ENCODE measurements at places on chromosomes 3 and 15.

DNA sequence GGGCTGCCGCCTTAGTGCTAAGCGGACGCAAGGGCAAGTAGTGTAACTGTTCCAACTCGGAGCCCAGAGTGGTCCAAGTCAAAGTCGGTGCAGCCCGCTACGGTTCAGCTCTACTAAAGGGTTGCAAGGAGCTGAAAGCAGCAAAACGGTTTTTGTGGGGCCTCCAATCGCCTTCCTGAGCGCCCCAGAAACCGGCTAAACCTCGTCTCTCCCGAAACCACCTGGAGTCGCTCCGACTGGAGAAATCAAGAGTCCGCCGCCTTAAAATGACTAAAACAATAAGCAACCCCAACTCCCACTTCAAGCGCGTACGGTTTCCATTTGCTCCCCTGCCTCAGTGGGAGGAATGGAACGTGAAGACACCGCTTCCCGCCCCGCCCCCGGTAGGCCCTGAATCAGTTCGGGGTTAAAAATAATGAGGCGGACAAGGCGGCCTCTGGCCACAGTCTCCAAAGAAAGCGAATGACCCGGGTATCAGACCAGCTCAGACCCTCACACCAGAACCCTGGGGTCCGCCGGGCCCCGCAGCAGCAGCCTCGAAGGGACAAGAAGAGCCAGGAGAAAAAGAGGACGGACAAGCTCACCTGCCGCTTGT lies 401 bp downstream of the SEC11A start:
- peak; percentile 52 for DNase-seq

DNA sequence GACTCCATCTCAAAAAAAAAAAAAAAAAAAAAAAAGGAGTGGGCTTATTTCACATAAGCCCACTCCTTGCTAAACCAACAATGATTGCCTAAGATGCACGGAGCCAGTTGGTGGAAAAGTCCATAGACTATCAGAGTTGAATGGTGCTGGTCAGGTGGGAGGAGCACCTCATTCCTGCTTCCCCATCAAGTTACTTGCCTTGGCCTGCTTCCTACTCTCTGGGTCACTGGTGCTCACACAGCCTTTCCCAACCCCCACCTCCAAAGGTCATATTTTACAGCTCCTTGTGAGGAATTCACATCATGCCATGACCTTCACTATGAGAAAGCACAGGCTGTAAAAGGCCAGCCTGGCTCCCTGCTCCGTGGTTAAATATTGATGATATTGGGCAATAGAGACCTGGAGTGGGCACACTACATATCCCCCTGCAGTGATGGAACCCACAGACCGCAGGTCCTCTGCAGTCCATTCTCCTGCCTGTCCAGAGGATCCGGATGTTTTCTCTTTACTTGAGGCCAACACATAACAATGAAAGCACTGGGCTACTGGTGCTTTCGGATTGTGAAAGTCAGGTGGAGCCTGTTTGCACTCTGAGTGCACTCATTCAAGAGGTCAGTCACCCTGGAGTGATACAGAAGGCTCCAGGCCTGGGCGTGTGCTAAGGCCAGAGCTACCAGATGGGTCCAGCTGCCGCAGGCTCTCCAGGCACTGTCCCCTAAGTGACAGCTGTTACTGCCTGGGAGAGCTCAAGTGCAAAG lies at the start of gene SLC51B:
TSS of gene SLC51B (plus strand) at position 664 of the 758 bp plus-strand sequence. CDS start 4,618 bp downstream, outside the sequence.
- no peak for DNase-seq

DNA sequence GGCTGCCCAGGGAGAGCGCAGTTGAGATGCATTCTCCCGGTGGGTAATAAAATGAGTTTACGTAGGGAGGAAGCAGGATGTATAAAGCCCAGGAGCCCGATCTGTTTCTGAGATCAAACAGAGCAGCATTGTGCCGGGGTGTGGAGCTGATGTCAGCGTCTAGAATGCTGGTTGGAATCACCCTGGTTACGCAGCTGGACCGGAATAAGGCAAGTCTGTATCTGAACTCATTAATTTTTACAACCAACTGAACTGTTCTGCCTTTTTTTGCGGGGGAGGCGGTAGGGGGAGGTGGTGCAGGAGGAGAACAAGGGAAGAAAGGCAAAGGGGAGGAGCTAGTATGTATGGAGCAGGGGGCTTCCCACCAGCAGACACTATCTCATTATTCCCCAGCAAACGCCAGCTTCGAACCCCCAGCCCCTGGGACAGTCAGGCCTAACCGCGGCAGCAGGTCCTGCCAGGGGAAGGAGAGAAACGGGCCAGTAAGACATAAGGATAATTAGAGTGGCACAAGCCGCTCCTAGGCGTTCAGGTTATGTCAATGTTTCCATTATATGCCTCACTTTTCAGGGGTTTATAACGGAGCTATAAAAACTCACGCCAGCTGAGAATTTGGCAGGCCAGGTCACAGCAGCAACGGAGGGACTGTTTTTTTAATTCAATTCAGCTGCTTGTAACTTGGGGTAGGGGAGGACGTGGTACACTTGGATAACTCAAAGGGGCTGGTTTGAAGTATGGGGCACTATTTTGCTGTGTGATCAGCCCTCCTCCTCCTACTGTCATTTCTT lies 175.3 kb upstream of the HES1 start:
- no peak for DNase-seq

GRCh38 chr15:79450648-79451047 lies 18.5 kb downstream of the MINAR1 start:
- no peak for DNase-seq

DNA sequence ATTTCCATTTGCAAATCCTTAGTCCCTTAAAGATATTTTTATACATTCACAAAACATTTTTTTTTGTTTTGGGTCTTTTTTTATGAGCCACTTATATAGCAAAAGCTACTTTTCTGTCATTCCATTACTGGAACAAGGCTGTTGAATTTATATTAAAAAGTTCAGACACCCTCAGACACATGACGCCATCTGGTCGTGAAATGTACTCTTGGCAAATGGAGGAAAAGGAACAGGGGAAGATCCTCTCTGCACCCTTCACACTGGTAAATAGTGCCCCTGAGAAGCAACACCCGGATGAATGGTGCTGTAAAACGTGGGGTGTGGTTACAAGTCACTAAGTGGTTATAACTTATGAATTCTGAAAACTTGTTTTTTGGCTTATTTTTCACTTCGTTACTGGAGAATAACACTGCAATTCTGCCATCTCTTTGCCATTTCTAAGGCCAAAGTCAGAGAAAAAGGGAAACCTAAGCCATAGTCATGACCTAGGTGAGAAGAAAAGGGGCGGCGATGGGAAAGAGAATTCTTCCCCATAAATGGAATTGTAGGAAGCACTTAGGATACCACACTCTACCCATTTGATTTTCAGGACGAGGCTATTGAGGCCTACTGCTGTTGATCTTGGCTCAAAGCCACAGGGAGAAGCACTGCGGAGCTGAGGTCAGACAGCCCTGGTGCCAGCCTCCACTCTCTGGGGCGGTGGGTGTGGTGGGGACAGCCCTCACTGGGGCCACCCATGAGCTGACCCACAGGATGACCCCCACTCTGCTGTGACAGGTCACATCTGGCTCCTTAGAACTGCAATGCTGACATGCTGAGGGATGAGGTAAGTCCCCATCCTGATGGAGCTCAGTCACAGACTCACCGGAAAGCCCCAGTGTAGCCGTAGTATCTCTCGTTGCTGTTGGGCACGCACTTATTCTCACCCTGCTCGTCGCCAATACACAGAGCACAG lies 21.9 kb downstream of the LTF start:
- DNase-seq = peak; percentile 73

DNA sequence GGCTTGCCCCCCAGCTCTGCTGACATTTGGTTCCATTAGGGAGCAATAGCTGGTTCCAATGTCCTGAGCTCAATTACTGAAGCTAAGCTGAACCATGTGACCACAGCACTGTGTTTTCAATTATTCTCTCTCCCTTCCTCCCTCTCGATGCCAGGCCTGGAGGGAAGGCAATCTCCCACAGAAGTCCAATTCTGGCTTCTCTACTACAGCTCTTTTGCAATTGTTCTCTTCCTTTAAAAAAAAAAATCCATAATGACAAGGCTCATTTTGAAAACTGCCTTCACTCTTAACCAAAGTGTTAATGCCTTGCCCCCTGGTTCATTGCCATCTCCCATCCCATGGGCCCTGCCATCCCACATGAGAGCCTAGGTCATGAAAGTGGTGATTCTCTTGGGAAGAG lies 24.8 kb downstream of the IL16 start:
- DNase-seq = no peak

- DNase-seq = no peak
These were observed 45.4 kb downstream of the MAGI1 start for GRCh38 chr3:65993134-65993900.

DNA sequence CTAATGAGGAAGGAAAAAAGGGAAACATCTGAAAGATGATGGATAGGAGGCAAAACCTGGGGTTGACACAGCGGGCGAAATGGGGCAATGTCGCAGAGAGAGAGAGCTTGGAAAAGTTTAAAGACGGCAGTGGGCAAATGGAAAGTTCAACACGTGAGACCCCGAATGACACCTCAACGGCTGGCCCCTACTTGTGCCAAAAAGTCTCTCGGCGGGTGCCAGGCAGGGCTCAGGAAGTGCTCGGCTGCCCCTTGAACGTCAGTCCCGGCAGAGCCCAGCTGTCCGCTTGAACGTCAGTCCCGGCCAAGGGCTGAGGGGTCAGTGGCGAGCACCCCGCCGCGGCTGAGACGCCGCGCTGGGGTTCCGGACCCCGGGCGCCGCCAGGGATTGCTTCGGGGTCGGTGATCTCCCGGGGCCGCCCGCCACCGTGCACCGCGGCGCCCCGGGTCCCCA lies 658 bp downstream of the EOGT start:
- DNase-seq = peak; percentile 48

DNA sequence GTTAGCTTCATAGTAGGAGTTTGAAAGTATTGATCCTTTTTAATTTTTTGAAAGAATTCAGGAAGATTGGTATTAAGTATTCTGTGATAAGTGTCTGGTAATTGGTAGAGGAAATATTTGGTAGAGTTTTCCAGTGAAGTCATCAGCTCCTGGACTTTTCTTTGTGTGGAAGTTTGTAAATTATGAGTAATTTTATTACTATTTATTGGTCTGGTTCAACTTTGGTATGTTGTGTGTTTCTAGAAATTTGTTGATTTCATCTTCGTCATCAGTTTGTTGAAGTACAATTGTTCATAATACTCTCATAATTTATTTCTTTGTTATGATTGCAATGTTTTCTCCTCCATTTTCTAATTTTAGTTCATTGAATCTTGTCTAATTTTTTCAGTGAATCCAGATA lies 832.0 kb downstream of the OTOL1 start:
- DNase-seq = no peak

- no peak for DNase-seq
These were observed 417.0 kb upstream of the TPM1 start for GRCh38 chr15:62625429-62626033.

DNA sequence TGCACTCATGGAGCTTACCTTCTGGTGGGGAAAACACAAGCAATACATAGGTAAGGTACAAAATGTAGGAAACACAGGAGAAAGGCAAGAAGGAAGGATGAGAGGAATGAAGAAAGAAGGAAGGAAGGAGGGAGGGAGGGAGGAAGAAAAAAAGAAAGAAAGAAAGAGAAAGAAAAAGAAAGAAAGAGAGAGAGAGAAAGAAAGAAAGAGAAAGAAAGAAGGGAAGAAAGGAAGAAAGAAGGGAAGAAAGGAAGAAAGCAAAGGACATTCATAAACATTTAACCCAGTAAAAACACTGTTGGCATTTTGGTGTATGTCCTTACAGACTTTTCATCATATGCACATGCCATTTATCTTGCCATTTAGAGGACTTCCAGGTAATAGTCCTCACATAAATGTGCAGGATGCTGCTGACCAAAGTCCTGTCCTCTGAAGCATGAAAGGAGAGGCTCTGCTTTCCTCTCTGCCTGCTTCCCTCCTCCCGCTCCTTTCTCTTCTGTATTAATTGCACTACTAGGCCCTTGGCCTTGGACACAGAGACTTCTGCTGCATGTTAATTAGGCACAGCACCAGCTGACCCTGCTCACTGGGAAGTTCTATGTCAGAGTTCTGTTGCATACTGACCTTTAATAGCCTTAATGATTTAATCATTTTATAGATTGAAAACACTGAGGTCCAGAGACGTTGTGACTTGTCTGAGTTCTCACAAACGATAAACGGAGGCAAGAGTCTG lies 29.7 kb upstream of the NDUFB4 start:
- no peak for DNase-seq

GRCh38 chr15:82043130-82043673 lies 2.6 kb downstream of the MEX3B start:
- DNase-seq = no peak

GRCh38 chr3:37551857-37552256 lies 309.8 kb upstream of the CTDSPL start:
- no peak for DNase-seq

GRCh38 chr3:168307893-168308292 lies 212.2 kb upstream of the GOLIM4 start:
- DNase-seq = no peak

GRCh38 chr3:33438881-33439545 lies 1.2 kb downstream of the UBP1 start:
- DNase-seq = peak; percentile 9

GRCh38 chr15:66095871-66096687 lies 157.5 kb downstream of the MEGF11 start:
- no peak for DNase-seq

- peak; percentile 25 for DNase-seq
These were observed 420 bp downstream of the SLC27A2 start for GRCh38 chr15:50182219-50183013.

DNA sequence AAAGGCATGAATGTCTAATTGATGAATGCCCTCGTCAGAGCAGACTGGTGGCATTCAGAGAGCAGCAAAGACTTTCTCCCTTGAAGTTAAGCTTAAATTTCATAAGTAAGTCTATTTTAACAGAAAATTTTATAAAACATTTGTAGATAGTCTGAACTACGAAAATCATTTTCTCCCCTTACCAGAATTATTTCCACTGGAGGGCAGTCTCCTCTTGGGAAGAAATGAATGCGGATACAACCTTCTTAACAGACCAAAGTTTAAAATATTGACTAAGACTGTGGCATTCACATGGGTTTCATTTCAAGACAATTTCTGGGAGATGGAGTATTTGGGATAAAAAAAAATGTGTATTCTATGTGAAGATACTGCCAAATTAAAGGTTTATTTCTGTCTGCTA lies 669.0 kb downstream of the FHIT start:
- no peak for DNase-seq

GRCh38 chr3:23442598-23443383 lies 239.7 kb downstream of the UBE2E2 start:
- DNase-seq = peak; percentile 41

GRCh38 chr3:157089455-157090221 lies 70.3 kb downstream of the CCNL1 start:
- peak; percentile 88 for DNase-seq

DNA sequence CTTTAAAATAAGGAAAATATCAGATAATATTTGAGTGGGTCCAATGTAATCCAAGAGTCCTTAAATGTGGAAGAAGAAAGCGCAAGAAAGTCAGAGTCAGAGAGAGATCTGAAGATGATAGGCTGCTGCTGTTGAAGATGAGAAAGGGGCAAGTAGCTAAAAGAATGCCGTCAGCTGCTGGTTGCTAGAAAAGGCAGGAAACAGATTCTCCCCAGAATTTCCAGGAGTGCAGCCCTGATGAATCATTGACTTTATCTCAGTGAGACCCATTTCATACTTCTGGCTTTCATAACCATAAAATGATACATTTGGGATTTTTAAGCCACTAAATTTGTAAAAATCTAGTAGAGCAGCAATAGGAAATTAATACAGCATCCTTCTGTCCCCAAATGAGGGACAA lies 7.5 kb upstream of the CHMP2B start:
- no peak for DNase-seq

Measured in lung microvascular endothelial cell (primary cell).